Right ventricle myocardium superior (tissue), 1 donor: ENCODE measurements at places on chromosomes 11 and 22. TPM values are rescaled to one million over a fixed set of nuclear protein-coding genes. Genes with fewer than 3 reads are reported as not detected.

Gene OR51E1
- 1.4 TPM for total RNA-seq

Gene GLYAT
- total RNA-seq = 0.22 TPM

Gene TPBGL
- total RNA-seq = 0.11 TPM

Gene JAML
- total RNA-seq = 2.7 TPM

Gene KRTAP5-9
- total RNA-seq = not detected

Gene OR51B4
- not detected for total RNA-seq

Gene TPH1
- 0.08 TPM for total RNA-seq

Gene APOBEC3G
- 2.7 TPM for total RNA-seq

Gene MMP13
- not detected for total RNA-seq

Gene PPP2R5B
- 20.6 TPM for total RNA-seq
